ENCODE measurements at places on chromosomes 5 and 9.

- no peak for DNase-seq
These were observed 167.2 kb downstream of the CACNA1B start for GRCh38 chr9:138044485-138045383.

GRCh38 chr9:124335320-124335707 is 77.6 kb downstream of the NEK6 start:
- DNase-seq, result no peak

- DNase-seq, result no peak
These were observed 108.9 kb downstream of the ICE1 start for GRCh38 chr5:5531371-5531770.

DNA sequence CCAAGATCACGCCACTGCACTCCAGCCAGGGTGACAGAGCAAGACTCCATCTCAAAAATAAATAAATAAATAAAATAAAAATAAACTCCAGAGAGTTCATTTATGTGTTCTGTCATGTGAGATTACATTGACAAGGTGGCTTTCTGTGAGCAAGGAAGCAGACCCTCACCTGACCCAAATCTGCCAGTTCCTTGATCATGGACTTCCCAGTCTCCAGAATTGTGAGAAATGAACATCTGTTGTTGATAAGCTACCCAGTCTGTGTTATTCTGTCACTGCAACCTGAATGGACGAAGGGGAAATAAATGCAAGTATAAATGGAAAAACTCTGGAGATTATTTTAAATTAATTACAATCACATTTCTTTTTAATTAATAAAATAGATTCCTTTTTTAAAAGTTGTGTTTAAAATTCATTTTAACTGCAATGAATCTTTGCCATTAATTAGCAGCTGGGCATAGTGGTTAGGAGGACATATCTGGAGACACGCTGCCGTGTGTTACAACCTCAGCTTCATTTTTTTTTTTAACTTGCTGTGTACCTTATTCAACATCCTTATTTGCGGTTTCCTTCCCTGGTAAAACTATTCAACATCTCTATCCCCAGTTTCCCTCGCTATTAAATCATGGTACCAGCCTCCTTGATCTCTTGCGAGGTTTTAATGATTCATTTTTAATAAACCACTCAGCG is 376.4 kb downstream of the CHSY3 start:
- no peak for DNase-seq

DNA sequence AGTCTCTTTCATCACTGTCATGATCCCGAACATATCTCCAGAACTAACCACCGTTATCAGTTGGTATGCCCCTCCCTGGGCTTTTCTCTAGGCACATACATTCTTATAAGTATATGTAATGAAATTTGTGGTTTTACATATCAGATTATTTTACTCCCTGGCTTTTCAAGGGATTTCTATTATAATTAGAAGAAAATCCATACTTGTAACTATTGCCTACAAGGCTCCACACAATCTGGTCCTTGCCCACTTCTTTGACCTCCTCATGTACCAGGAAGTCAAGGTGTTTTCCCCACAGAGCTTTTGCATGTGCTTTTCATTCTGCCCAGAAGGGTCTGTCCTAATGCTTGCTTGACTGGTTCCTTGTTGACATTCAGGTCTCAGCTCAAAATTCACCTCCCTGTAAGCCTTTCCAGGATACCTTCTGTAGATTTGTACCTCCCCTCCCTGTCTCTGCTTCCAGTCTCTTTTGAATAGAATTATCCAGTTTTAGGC is 33.6 kb upstream of the HSD17B4 start:
- no peak for DNase-seq

- no peak for DNase-seq
These were observed 4.9 kb downstream of the MRPL22 start for GRCh38 chr5:154945695-154946301.

GRCh38 chr5:53392073-53392472 is 88.4 kb upstream of the FST start:
- no peak for DNase-seq

GRCh38 chr5:74672215-74672877 is 12.7 kb upstream of the HEXB start:
- DNase-seq, result no peak

DNA sequence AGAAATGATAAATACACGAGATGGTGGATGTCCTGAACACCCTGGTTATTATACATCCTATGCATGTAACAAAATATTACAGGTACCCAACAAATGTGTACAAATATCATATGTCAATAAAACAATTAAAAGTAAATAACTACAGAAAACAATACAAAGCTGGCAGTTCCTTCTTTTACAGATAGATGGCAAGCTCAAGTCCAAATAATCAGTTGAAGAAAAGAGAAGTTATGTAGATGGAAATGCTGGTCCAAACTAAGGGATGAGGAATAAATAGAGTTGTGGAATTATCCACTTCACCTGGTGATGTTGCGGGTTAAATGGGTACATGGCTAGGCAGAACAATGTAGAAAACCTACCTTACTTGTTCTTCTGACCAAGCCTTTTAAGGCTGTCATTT is 79.4 kb downstream of the PALM2AKAP2 start:
- no peak for DNase-seq

- DNase-seq, result no peak
These were observed 92.1 kb downstream of the COL5A1 start for GRCh38 chr9:134733480-134734232.

DNA sequence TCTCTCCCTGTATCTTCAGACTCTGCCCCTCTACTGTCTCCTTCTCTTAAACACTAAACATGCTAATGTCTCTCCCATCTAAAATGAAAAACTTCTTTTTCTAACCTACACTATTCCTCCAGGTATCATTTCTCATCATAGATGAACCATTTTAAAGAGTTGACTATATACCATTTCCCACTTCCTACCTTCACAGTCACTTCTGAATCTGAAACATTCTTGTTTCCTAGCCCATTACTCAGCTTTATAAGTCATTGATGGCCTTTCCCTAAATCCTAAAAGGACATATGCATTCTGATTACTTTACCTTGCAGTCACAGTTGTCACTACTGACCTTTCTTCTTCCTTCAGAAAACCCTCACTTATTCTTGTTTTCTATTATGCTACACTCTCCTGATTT is 118.2 kb downstream of the SSBP2 start:
- DNase-seq, result no peak

DNA sequence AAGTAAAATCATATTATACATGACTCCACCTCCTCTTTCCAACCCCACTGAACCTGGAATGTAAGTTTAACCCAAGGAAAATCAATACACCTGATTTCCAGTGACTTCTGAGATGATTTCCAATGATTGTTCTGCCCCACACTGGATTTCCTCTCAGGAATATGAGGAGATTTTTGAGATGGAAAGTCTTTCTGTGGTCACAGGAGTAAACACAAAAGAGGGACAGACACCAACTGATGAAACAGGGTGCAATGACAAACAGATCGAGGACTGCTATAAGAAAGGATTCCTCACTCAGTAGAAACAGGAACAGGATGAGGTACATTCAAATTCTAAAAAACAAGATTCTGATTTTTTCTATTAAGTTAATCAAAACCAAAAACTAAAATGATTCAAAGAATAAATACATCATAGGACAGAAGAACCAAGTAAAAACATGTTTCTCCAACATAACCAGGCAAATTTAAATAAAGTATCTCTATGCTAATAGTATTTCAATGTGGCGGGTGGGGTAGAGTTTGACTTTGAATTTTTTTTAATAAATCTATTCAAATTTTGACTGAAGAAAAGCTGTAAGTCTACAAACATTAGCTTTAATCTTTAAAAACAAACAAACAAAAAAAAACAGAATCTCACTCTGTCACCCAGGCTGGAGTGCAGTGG is 42.1 kb downstream of the DTWD2 start:
- no peak for DNase-seq

GRCh38 chr9:110821064-110821463 is 152.5 kb downstream of the MUSK start:
- no peak for DNase-seq

GRCh38 chr5:133404724-133405123 is 207.6 kb downstream of the FSTL4 start:
- no peak for DNase-seq

DNA sequence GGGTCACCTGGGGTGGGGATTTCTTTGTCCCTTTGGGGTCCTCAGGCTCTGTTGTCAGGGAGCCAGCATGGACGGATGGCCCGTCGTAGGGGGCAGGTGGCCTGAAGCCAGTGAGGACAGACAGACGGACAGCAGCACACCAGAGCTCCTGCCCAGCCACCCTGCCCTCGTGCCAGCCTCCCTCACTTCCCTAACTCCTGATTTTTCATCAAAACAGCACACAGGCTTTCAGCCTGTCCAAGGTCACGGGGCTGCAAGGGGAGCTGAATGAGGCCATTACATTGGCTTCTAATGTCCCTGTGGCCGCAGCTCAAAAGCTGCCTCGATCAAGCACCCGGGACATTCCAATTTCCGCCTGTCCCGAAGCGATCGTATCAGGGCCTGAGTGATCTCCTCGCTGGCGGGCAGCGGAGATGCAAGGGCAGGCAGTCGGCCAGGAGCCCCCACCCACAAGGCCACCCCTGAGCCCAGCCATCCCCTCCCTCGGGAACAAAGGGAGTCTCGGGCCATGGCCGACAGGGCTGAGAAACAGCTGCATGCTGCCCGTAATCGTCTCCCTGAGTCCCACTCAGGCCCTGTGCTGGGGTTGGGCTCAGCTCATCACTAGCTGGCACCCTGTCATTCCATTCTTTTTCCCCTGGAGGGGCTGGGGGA is 50.5 kb upstream of the RNU6ATAC start:
- DNase-seq, result no peak

GRCh38 chr9:94657021-94657725 is 17.9 kb upstream of the FBP1 start:
- no peak for DNase-seq

DNA sequence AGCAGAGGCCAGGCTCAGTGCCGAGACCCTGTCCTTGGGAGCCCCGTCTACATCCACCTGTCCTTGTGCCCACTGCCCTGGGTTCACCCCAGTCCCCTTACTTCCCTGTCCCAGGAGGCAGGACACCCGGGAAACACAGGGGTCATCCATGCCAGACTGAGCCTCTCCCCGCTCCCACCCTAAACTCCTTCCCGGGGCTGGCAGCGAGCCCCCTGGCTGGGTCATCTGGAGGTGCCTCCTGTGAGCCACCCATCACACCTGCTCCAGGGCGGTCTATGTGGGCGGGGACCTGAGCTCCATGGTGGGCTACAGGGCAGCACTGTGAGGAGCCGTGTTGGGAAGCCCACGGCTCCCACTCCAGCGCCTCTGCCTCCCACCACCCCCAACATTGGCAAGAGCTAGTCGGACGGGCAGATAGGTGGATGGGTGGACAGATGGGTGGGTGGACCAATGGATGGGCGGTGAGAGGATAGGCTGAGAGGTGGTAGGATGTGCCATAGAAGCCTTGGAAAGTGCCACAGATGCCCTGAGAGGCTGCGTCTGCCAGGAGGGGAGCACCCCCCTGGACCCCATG is 42.5 kb upstream of the RXRA start:
- no peak for DNase-seq

- DNase-seq, result no peak
These were observed 282.8 kb upstream of the TNC start for GRCh38 chr9:115400796-115401195.

DNA sequence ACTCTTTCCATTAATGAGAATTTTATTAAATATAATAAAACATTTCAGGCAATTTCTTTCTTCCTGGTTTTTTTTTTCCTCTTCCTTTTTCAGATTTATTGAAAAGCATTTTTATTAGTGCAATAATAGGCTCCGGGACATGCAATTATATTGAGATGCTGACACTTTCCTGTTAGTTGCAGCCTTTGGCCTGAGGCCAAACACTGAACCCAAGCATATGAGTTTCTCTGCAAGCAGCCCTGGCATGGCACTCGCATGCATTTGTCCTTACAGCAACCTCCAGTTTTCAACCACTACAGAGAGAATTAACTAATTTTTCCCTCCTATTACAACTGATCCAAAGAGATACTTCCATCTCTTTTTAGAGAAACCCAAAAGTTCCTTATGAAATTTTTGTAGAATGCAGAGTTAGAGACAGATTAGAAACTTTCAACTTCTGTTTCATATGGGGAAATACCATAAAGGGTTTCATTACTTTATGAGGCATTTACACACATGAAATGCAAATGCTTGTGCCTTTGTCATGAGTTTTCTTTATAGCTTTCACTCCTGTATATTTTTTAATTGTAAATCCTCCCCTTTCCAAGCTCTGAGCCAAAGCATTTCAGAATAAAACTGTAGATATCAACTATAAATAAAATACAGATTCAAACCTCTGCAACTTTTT is 183.0 kb downstream of the CETN3 start:
- DNase-seq, result no peak

DNA sequence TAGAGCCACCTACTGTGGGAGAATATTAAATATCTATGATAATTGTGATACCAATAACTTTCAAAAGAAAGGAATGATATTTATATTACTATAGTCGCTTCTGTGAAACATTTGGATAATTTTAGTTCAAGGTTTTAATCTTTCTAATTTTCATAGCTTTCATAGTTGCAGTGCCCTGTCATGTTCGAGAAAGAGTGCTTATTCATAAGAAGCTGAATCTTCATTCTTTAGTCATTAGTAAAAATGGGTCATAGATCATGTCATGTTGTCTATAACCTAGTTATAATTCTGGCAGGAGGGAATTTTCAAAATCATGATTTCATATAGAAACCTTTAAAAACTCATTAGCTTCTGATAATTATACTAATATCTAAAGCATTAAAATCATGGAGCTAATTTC is 685.6 kb downstream of the CETN3 start:
- DNase-seq, result no peak

DNA sequence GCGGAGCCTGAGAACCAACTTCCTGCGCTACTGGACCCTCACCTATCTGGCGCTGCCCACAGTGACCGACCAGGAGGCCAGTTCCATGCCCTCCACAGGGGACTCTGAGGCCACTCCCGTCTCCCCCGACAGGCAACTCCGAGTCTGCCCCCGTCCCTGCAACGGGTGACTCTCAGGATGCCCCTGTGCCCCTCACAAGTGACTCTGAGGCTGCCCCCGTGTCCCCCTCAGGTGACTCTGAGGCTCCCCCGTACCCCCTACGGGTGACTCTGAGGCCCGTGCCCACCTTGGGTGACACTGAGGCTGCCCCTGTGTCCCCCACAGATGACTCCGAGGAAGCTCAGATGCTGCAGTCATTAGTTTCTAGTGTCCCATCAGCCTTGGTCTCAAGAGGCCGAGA is 25.1 kb downstream of the CEL start:
- DNase-seq, result no peak

- no peak for DNase-seq
These were observed 448.9 kb downstream of the BNC2 start for GRCh38 chr9:16421532-16421931.

GRCh38 chr5:946720-947625 is 54.3 kb downstream of the TRIP13 start:
- DNase-seq, result no peak

Data from T-helper 9 cell (primary cell).